ENCODE measurements at places on chromosomes 1 and 21.

GRCh38 chr1:206941766-206942418 lies 4.4 kb downstream of the PIGR start:
- DNase-seq = no peak

- DNase-seq = no peak
Measured at GRCh38 chr1:208083715-208084085, 160.5 kb downstream of the PLXNA2 start.

GRCh38 chr1:43267291-43267805 lies 2.4 kb upstream of the TMEM125 start:
- no peak for DNase-seq

DNA sequence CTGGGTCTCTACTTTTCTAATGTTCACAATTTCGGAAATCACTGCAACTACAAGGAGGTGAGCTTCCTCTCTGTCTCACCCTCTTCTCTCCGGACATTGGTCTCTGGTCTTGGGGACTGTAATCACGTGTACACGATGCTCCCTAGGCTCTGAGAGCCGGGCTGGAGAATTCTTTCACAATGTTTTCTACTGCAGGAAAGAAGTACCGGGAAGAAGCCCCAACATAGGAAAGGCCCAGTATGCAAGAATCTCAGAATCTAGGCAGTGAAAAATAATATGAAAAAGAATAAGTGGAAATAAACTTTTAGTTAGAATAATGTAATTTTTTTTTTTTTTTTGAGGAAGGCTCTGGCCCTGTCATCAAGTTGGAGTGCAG lies 13.5 kb upstream of the HJV start:
- DNase-seq = no peak

Data from activated CD4-positive, CD25-positive, alpha-beta regulatory T cell treated with anti-CD3 and anti-CD28 coated beads, Interleukin-2, amount 50 U/mL, for 16 hours (primary cell).